ENCODE measurements at places on chromosomes 7 and 10.

DNA sequence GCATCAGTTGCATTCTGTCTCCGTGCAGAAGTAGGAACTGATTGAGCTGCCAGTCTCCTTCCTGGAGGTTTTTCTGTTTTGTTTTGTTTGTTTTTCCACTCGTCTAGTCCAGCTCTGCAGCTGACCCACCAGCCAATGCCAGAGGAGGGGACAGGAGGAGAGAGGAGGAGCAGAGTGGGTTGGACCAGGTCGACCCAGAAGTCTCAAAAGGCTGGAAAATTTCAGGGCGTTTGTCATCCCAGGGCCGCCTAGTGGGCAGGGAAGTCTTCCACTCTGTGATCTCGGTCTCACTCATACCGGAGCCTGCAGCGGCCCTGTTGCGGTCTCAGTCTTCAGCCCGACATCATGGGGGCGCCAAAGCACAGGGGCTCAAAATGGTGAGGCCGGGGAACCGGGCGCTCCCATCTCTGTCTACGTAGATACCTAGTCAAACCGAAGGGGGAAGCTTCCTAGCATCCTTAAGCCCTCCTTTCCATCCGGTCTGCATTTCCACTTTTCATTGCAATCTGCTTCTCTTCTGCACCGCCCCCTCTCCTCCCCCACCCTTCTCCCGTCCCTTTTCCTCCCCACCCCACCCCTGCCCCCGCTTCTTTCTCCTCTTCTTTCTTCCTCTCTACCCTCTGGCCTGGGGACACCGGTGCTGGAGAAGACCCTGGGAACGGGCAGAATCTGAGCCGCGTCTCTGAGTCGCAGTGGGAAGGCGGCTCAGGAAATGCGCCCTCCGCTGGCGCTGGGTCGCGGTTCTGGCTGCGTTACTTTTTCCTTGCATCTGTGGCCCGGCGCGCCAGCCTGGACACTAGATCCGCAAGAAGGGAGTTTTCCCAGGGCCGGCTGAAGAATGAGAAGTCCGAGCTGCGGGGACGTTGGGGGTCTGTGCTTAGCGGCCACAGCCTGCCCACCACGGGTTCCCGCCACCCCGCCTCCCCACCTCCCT lies 16.2 kb upstream of the PAX2 start:
- DNase-seq, result peak; percentile 66

DNA sequence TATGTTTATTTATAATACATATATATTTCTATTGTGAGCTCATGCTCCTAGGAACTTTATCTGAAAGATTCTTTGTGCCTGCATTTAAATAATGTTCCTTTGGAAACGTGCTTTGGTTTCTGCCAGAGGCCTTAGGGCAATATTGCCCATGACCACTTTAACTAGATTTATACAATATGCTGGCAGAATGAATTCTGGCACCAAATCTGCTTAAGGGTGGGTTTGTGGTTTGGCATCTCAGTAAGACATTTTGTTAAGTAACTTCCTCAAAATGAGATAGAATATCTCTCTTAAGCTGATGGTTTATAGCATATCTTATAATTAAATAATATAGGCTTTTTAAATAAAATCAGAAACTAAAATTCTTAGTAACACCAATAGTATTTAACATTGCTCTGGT lies 252.9 kb downstream of the RNLS start:
- no peak for DNase-seq

DNA sequence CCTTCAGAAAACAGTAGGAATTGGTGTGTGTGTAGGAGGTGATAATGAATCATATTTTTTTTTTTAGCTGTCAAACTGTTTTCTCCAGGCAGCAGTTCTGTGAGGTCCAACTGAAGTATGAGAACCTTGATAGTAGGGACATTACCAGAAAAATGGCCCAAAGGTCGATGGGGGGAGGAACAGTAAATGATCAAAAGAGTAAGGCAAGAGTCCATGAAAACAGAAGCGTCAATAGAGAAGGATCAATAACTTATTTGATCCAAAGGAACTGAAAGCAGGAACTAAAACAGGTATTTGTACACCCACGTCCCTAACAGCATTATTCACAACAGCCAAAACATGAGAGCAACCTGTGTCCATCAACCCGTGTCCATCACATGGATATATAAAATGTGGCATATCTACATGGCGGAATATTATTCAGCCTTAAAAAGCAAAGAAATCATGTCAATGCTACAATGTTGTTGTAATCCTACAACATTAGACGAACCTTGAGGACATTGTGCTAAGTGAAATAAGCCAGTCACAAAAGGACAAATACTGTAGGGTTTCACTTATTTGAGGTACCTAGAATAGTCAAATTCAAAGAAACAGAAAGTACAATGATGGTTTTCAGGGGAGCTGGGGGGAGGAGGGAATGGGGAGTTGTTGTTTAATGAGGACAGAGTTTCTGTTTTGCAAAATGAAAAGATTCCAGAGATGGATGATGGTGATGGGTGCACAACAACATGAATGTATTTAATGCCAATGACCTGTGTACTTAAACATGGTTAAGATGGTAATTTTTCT lies 214.0 kb upstream of the KLF14 start:
- no peak for DNase-seq

- DNase-seq, result peak; percentile 9
Observed at GRCh38 chr10:114623661-114624294, 34.3 kb downstream of the ABLIM1 start.

GRCh38 chr10:102133373-102134195 lies 744 bp downstream of the PPRC1 start:
- peak; percentile 79 for DNase-seq

- no peak for DNase-seq
Observed at GRCh38 chr7:17646253-17646956, 293.9 kb downstream of the SNX13 start.

- DNase-seq, result peak; percentile 55
Observed at GRCh38 chr10:84429926-84430520, 101.6 kb downstream of the CCSER2 start.

DNA sequence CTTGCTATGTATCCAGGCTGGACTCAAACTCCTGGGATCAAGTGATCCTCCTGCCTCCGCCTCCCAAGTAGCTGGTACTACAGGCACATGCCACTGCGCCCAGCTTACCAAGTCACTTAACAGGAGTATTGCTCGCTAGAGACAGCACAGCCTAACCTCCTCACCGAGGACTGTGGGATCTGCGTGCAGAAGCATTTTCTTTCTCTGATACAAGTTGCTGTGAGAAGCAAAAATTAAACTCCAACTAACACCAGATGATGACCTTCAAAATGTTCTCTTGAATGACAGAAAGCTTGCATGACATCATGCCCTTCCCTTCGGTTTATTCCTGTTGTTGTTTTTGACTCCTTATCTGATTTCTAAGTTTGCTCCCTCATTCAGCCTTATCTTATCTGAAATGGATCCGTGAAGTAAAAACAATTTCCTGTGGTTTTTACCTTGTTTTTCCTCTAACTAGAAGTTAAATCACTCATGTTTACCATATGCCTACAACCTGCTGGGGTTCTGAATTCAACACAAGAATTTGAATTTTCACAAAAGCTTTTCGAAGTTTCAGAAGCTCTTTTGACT lies 94.4 kb upstream of the KIF5B start:
- no peak for DNase-seq

- DNase-seq, result no peak
Observed at GRCh38 chr7:111363099-111363498, 199.2 kb downstream of the IMMP2L start.

DNA sequence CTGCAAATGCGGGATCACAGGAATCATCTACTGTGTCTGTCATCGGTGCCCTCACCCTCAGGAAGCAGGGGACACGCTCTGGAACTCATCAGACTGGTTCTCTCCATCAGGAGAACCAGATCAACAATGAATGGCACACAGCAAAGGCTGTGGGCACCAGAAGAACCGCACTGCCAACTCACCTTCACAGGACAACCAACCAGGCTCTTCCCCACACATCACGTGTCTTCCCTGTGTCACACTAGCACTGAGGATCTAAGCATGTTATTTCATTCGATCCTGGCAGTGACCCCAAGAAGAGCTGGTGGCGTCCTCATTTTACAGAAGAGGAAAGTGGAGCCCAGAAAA lies 106.1 kb downstream of the TNS3 start:
- no peak for DNase-seq

- no peak for DNase-seq
Observed at GRCh38 chr7:141679014-141679413, 23.0 kb downstream of the DENND11 start.

DNA sequence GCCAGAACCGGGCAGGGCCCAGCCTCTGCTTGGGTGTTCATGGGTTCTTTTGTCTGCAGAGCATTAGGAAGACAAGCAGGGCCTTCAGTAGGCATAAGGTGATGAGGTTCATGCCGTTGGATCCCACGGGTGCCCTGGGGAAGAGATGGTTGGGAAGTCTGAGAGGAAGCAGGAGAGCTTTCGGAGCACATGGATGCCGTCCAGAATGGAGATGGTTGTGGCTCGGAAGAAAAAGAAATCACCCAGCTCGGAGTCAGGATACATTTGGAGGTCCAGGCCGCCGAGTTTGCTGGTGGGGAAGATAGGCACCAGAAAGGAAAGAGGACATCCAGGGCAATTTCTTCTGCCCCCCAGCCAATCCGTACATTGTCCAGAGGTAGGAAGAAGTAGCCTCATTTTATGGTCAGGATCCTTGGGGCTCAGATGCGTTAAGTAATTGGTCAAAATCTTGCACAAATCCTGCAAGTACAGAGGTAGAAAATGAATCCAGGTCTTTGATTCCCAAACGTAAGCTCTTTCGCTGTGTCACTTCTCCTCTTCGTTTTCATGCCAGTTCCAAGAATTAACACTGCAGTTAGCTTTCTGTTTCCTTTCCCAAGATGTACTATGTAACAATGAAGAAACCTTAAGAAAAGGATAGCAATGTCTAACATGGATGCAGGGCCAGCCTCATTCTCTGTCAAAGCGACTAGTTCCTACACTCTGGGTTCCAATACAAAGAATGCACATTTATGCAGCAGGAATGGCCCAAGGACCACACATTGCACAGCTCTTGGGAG lies 147.8 kb upstream of the KLF6 start:
- no peak for DNase-seq

- no peak for DNase-seq
Observed at GRCh38 chr7:270351-270983, 19.5 kb upstream of the FOXL3 start.

- DNase-seq, result no peak
Observed at GRCh38 chr10:86295351-86295750, 71.2 kb downstream of the GRID1 start.

GRCh38 chr7:2131341-2131740 lies 101.4 kb downstream of the MAD1L1 start:
- no peak for DNase-seq

DNA sequence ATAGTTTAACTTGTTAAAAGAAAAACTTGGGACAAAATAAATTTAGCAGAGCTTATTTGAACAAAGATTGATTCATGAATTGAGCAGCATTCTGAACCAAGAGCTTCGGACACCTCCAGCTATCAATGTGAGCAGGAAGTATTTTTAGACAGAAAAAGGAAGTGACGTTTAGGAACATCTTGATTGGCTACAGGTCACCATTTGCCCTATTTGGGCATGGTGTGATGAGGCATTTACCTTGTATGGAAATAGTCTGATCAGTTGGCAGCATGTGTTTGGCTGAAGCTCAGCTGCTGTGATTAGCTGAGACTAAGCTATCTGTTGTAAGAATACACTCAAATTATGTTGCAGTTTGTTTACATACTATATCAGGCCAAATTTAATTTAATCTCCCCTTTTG lies 185.1 kb downstream of the ATRNL1 start:
- no peak for DNase-seq

GRCh38 chr7:96591900-96592676 lies 117.6 kb downstream of the SEM1 start:
- DNase-seq, result no peak

DNA sequence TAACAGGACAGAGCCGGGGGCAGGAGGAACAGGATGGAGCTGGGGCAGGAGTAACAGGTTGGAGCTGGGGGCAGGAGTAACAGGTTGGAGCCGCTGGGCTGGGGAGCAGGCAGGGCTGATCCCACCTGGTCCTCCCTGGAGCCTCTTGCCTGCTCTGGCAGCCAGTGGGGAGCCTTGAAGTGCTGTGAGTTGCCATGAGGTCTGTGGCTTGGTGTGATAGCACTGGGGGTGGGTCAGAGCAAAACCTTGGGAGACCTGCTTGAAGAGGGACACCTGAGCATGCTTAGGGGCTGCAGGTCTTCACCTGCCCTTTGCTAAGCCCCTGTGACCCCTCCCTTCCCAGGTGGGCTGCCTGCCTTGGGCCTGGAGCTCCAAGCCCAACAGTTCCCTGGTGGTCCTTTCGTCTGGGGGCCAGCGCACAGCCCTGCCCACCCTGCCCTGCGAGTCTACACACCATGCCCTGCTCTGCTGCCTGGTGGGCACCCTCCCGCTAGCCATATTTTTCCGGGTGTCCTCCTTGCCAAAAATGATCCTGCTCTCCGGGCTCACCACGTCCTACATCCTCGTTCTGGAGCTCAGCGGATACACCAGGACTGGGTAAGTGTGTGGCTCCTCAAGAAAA lies 111.6 kb downstream of the ADCY1 start:
- DNase-seq, result peak; percentile 10

DNA sequence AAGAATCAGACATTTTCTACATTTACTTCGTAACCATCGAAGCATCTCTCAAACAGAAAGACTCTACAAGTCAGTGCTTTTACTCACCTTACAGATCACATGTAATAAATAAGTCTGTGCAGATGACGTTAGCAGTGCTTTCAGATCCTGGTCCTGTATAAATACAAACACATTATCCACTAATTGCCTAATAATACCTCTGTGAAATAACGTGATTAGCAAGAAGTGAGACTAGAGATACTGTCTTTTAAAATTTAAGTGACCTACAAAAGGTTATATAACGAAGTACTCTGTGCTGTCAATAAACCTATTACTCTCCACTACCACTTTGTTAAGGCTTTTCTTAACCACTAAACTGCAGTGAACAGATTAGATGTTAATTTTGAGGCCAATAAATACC lies 246.9 kb downstream of the NSUN6 start:
- no peak for DNase-seq

DNA sequence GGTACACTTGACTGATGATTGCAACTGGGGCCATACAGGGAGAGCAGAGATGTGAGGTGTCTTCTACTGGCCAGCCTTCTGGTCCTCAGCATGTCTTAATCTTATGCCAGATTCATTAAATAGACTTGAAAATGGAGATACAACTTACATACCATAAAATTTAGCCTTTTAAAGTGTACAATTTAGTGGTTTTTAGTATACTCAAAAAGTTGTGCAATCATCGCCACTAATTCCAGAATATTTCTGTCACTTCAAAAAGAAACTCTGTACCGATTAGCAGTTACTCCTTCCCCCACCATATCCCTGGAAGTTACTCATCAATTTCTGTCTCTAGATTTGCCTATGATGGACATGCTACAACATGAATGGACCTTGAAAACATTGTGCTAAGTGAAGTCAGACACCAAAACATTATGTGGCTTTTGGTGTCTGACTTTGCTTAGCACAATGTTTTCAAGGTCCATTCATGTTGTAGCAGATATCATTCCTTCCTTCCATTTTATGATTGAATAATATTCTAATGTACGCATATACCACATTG lies 53.0 kb downstream of the SH2D4B start:
- DNase-seq, result no peak

- peak; percentile 10 for DNase-seq
Observed at GRCh38 chr7:150411606-150412005, 32.5 kb downstream of the ZNF775 start.

GRCh38 chr10:77068272-77068671 lies 569.3 kb downstream of the KCNMA1 start:
- no peak for DNase-seq

- no peak for DNase-seq
Observed at GRCh38 chr7:137167609-137168008, 175.9 kb downstream of the PTN start.

Data from D341Med (cell line).